Activated T-helper 9 cell treated with anti-CD3 and anti-CD28 coated beads, Interleukin-2, amount 50 U/mL, for 16 hours (primary cell): ENCODE measurements at places on chromosomes 3 and 15.

DNA sequence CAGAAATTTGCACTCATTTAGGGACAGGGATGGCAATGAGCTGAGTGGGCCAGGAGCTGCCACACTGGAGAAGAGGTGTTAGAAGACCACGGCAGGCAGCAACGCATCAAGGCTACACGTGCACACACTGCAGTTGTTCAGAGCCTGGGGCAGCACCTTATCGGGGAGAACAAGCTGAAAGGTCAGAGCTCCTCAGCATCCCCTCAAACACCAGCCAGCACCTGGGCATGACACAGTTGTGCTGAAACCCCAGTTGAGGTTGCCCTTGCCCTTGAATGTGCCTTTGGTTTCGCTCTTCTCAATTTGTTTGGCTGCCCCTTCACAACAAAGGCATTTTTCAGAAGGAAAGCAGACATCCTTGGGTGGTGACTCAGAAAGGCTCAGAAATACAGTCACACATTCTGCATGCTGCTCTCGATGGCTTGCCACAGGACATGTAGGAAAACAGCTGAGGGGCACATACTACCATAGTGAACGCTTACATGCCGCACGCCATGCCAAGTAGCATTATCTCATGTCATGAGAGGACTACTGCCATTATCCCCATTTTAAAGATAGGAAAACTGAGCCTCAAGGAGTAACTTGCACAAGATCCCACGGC, 57.6 kb downstream of the ST8SIA2 start:
- no peak for DNase-seq

DNA sequence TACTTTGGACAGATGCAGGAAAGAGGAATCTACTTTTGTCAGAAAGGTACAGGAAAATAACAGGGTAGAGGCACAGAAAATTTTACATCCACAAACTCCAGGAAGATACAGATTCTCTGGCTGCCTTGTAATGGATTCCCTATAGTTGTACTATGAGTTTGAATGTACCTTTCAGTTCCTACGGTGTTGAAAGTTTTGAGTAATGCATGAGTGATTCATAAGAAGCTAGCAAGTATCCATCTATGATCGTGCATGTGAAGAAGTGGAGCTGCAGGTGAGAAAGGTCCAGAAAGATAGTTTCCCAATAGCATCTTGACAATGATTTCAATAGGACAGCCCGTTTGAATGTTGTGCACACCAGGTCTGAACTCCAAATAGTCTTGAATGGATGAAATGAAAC, 786.5 kb upstream of the ROBO1 start:
- DNase-seq: no peak

DNA sequence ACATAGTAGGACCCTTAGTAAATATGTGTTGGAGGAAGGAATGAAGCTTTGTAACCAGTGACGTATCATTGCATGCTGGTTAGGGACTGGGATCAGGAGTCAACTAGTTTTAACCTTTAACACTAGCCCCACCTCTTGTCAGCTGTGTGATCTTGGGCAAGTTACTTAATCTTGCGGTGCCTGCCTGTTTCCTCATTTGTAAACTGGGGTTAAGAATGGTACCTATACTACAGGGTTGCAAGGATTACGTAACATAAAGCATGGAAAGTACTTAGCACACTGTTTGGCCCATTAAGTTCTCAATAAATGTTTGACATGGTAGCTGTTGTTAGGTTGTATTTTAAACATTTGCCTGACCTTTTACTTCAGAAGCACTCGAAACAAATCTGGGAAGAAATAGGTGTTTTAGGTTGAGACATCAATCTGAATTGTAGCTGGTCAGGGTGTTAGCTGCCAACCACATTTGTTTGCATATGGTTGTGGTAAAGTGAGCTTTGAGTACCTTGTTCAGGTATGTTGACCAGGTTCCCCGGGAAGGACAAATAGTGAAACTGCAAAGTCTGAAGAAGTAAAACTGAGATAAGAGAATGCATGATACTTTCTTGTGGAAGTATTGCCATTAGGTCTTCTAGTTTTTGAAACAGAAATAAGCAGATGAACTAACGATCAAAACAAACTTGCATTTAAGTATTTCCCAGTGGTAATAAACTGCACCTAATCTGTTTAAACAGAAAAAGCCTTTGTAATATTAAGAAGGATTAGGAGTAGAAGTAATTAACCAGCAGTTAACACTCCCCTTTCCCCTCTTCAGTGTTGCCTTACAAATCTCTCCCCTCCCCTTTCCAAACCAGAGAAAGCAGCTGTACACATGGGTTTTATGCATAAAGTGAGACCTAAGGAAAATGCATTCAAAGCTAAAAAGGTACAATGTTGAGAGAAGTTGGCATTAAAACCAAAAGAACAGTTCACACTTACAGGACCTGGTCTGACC, 25.8 kb upstream of the SCAANT1 start:
- no peak for DNase-seq

GRCh38 chr3:128095222-128095703, 28.3 kb downstream of the RUVBL1 start:
- peak; percentile 64 for DNase-seq

- no peak for DNase-seq
Observed at GRCh38 chr3:28792604-28793003, 444.0 kb upstream of the AZI2 start.

DNA sequence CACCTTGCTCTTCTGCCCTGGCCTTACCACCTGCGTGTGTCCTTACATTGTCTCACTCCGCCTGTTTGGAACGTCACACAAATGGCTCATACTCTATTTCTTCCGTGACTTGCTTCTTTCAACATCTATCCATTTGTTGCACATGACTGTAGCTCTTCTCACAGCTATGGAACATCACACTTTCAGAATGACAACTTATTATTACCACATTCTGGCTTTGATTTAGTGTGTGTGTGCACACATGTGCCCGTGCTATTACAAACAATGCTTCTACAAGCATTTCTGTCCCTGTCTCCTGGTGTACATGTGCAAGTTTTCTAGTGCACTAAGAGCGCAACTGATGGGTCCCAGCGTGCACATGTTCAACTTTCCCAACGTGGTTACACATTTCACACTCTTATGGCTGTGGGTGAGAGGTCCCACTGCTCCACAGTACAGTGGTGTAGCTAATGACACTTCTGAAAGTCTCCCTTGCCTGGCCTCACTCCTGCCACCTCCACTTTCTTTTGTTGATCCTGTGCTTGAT, 37.8 kb downstream of the PTH1R start:
- no peak for DNase-seq

- no peak for DNase-seq
Observed at GRCh38 chr3:178388473-178388872, 147.8 kb upstream of the KCNMB2 start.

DNA sequence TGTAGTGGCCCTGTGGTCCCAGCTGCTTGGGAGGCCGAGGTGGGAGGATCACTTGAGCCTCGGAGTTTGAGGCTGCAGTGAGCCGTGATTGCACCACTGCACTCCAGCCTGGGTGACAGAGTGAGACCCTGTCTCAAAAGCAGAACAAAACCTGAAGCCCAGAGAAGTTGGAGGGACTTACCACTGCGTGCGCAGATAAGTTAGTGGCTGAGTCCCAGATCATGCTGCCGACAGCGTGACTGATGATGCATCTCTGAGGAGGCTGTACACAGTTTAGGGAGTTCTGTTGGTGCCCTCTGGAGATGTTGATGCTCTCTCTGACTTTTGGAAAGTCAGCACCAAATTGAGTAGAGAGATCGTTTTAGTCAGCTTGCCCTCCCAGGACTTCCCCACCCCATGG, 15.8 kb upstream of the ABTB1 start:
- DNase-seq: no peak

GRCh38 chr3:20935791-20936190, 749.8 kb upstream of the SGO1 start:
- no peak for DNase-seq

DNA sequence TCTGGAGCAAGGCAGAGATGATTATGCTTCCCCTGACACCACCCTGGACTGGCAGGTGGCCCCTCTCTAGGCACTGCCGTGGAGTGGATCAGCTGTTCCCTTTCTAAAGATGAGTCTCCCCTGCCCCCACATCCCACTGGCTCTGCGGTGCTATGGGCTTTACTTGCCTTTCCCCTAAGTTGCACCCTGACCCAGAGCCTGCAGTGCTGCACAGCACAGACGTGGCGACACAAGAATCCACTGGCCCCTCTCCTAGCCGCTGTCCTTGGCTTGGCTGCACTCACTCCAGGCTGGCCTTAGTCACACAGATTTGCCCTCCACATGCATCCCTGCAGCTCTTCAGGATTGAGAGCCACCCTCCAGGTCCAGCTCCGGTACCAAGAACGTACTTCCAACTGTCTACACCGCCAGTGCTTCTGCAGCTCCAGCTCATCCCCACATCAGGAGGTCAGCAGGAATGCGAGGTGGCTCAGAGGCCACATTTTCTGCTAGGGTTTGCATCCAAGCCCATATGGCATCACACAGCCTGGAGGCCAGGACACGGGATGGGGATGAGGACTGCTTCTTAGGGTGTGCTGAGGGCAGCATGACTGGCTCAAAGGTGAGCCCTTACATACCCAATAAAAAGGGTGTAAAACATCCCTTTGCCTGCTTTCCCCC, 82.4 kb upstream of the RASGRF1 start:
- no peak for DNase-seq

- no peak for DNase-seq
Observed at GRCh38 chr3:55405436-55405835, 81.7 kb downstream of the WNT5A start.

- DNase-seq: no peak
Observed at GRCh38 chr15:28899061-28899738, 13.4 kb downstream of the APBA2 start.

GRCh38 chr3:154119951-154120350, 1.2 kb upstream of the ARHGEF26 start:
- no peak for DNase-seq

- DNase-seq: no peak
Observed at GRCh38 chr3:172208586-172209332, 169.4 kb downstream of the FNDC3B start.

- DNase-seq: no peak
Observed at GRCh38 chr3:4474683-4475490, 7.8 kb upstream of the SUMF1 start.

DNA sequence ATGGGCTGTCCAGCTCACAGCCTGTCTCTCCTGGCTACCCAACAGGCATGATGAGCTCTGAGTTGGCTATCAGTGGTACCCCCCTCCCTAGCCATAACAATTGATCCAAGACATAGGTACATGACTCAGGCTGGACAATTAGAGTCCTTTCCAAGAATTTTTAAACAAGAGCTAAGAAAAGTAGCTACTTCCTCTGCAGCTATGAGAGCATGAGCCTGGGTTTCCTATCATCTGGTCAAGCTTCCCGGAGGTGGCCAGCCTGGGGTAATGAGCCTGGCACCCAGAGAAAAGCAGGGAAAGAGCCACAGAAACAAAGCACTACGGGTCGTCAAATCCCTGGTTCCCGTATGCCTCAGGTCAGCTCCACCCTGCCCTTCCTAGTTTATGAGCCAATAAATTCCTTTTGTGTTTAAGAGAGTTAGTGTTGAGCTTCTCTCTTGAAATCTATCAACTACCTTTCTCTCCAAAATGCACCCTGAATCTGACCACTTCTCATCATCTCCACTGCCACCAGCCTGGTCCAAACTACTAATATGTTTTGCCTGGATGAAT, 2.3 kb upstream of the SLC51B start:
- DNase-seq: no peak

DNA sequence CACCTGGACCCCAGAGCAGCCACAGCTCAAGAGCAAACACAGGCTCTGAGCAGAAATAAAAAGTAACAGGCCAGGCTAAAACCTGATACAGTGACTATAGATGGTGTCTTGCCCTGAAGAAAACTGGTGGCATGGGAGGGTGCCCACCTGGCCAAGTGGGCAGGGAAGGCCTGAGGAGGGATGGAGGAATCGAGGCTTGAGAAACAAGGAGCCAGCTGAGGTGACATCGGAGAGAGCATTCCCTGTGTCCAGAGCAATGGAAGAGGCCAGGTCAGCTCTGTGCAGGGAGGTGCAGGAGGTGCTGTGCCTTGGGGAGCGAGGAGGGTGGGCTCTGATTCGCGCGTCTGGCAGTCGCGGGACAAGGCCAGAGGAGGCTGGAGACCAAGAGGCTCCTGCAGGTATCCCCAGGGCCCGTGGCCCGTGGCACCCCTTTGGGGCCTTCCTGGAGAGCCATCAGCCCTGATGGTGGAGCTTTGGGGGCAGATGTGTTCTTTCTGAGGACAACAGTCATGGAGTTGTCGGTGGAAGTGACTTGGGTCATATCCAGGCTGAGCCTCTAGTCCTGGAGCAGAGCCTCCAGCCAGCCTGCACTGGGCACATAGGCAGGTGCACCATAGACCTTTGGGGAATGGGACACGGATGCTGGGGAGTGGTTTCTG, 56.1 kb downstream of the PLXNA1 start:
- DNase-seq: no peak
